ENCODE measurements at places on chromosomes 1 and 21.
A peak's percentile ranks its signal among the peaks of the same experiment; 100 is the strongest.

GRCh38 chr21:38830671-38831525 is 25.2 kb downstream of the ETS2 start:
- peak overlapping the region; percentile 5 for H3K27ac ChIP-seq
- H3K4me1 ChIP-seq: peaks cover 17% of the 10 kb centered on the region
- peaks cover 12% of the 10 kb centered on the region for H3K27me3 ChIP-seq
- no peaks in the 10 kb centered on the region for H3K36me3 ChIP-seq
- no peak overlapping the region for H3K4me3 ChIP-seq

- no peak overlapping the region for H3K27ac ChIP-seq
- no peaks in the 10 kb centered on the region for H3K4me1 ChIP-seq
- H3K4me3 ChIP-seq: no peak overlapping the region
- peaks cover 9% of the 10 kb centered on the region for H3K27me3 ChIP-seq
These were observed 29.7 kb downstream of the HSPA13 start for GRCh38 chr21:14353231-14353630.

GRCh38 chr1:100413035-100413434 is 60.7 kb downstream of the CDC14A start:
- no peaks in the 10 kb centered on the region for H3K27me3 ChIP-seq
- peaks cover 22% of the 10 kb centered on the region for H3K36me3 ChIP-seq
- ATAC-seq: no peak
- no peak overlapping the region for H3K4me3 ChIP-seq
- no peak overlapping the region for H3K27ac ChIP-seq

GRCh38 chr1:9135073-9135836 is 6.4 kb upstream of the GPR157 start:
- peak; percentile 84 for ATAC-seq
- no peaks in the 10 kb centered on the region for H3K27me3 ChIP-seq
- H3K4me1 ChIP-seq: peaks cover 36% of the 10 kb centered on the region
- peak overlapping the region; percentile 85 for H3K27ac ChIP-seq

DNA sequence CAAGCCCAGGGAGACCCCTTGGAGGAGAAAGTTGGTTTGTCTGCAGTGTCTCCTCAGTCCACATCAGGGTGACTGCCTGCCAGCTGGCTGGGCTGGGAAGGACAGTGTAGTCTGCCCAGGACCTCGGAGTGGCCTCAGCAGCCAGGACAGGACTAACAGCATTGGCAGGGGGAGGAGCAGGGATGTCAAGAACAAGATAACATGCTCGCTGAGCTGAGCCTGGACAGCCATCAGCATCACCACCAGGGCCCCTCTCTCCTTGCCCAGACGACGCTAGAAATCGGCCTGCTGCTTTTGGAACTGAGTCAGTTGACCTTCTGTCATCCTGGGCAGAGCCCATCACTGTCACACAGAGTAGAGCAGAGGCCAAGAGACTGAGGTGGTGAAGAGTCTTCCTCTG is 83.6 kb upstream of the CNTN2 start:
- no peak overlapping the region for H3K27ac ChIP-seq
- peaks cover 32% of the 10 kb centered on the region for H3K27me3 ChIP-seq
- H3K36me3 ChIP-seq: no peaks in the 10 kb centered on the region

GRCh38 chr1:100735244-100735643 is 15.7 kb downstream of the VCAM1 start:
- no peaks in the 10 kb centered on the region for H3K36me3 ChIP-seq
- no peak overlapping the region for H3K27ac ChIP-seq
- no peak overlapping the region for H3K4me3 ChIP-seq
- no peaks in the 10 kb centered on the region for H3K27me3 ChIP-seq
- ATAC-seq: no peak

DNA sequence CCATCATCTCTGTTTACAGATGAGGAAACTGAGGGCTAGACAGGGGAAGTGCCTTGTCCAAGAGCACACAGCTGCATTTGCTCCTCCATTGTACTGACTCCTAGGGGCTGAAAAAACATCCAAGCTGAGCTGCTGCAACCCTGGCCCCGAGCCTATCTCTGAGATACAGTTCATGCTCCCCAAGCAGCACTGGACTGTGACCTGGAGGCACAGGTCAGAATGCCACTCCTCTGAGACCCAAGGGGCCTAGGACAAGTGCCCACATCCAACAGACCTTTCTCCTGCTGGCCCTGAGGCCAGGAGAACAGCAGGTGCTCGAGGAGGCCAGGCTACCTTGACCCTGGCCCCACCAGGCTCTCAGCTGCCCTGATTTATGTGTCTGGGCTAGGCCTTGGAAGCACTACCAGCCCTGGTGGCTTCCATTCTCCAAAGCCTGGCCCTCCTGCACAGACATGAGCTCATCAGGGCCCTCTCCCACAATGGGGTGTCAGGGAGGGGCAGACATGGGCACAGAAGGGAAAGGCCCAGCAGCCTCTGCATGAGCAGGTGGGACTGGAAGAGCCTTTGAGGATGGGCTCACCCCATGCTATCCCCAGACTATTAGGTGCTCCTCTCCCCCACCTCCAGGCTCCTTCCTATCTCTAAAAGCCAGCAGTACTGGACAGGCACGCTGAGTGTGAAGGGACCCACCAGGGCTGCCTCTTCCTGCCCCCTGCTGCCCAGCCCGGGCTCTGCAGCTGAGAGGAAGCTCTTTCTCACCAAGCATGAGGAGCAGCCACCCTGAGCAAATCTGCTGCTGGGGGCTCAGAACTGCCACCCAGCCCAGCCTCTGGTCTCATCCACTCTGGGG is 18.8 kb downstream of the ADGRB2 start:
- peaks cover 59% of the 10 kb centered on the region for H3K4me1 ChIP-seq
- peak; percentile 42 for ATAC-seq
- no peaks in the 10 kb centered on the region for H3K27me3 ChIP-seq
- H3K27ac ChIP-seq: peak overlapping the region; percentile 81
- H3K36me3 ChIP-seq: no peaks in the 10 kb centered on the region

GRCh38 chr1:220348211-220348610 is 76.0 kb upstream of the RAB3GAP2 start:
- no peaks in the 10 kb centered on the region for H3K36me3 ChIP-seq
- H3K27me3 ChIP-seq: no peaks in the 10 kb centered on the region
- no peak overlapping the region for H3K27ac ChIP-seq
- H3K4me3 ChIP-seq: no peak overlapping the region
- ATAC-seq: no peak

DNA sequence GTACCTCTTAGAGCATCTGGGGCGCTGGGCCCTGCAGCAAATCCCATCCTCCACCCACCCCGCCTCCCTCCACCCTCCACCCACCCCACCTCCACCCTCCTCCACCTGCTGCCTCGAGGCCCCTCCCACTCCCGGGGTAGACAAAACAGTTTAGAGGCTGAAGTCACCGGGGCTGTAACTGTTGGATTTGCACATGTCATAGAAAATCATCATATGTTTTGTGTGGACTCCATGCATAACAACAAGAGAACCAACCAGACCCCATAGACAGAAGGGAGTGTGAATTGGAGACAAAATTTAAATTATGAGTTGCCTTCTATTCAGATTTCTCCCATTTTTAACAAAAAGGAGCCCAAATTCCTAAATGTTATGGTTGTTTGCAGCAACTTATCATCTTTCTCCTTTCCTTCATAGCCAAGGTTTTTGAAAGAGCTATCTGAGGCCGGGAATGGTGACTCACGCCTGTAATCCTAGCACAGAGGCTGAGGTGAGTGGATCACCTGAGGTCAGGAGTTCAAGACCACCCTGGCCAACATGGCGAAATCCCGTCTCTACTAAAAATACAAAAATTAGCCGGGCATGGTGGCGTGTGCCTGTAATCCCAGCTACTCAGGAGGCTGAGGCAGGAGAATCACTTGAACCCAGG is 28.2 kb upstream of the LGALS8 start:
- H3K27me3 ChIP-seq: peaks cover 64% of the 10 kb centered on the region
- no peak overlapping the region for H3K4me3 ChIP-seq
- no peak overlapping the region for H3K27ac ChIP-seq
- H3K4me1 ChIP-seq: no peaks in the 10 kb centered on the region

- no peak overlapping the region for H3K27ac ChIP-seq
- no peaks in the 10 kb centered on the region for H3K4me1 ChIP-seq
- no peaks in the 10 kb centered on the region for H3K27me3 ChIP-seq
- H3K4me3 ChIP-seq: no peak overlapping the region
- H3K36me3 ChIP-seq: no peaks in the 10 kb centered on the region
- no peak for ATAC-seq
These were observed 342.0 kb downstream of the SIPA1L2 start for GRCh38 chr1:232287676-232288569.

- H3K4me1 ChIP-seq: peaks cover 7% of the 10 kb centered on the region
- H3K36me3 ChIP-seq: no peaks in the 10 kb centered on the region
- no peak overlapping the region for H3K4me3 ChIP-seq
- H3K27me3 ChIP-seq: no peaks in the 10 kb centered on the region
- no peak for ATAC-seq
- H3K27ac ChIP-seq: no peak overlapping the region
These were observed 18.4 kb upstream of the CLSTN1 start for GRCh38 chr1:9842073-9842711.

- ATAC-seq: peak; percentile 88
- H3K4me3 ChIP-seq: peak overlapping the region; percentile 72
- H3K4me1 ChIP-seq: peaks cover 76% of the 10 kb centered on the region
These were observed 521 bp upstream of the NADK start for GRCh38 chr1:1778663-1779319.

DNA sequence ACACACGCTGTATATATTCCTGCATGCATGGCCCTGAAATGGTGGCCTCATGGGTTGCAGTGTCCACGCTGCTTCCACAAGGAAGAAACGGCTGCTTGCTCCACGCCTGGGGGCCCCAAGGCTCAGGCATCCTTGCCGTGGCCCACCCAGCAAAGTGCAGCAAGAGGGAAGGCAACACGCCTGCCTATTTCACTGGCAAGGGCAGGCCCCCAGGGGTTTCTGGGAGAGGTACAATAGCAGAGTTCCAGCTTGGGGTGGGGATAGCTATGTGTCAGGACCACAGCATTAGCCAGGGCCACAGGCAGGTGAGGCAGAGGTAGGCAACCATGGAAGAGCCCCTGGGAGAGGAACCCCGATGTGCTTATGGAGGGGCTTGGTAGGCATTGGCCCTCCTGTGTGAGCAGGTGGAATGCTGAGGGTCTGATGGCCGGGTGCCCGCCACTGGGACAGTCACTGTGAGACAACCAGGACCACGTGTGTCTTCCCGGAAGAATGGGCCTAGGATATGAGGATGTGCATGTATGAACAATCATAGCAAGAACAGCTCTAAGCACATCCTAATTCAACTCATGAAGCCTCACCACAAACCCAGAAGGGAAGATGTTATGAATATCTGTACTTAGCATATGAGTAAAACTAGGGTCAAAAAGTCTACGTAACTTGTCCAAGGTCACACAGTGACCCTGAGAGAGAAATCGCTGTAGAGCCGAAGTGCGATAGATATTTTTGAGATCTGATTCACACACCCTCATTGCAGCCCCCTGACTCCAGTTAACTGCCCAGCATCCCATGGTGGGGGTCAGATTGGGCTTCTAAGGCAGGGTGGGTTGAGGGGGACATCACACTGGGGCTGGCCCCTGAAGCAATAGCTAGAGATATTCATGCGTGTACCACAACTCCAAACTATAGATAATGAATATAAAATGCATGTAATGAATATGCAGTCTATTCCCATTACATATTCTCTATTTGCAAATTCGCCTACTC is 11.8 kb downstream of the TFF2 start:
- no peak overlapping the region for H3K4me3 ChIP-seq
- peak overlapping the region; percentile 9 for H3K27ac ChIP-seq
- peaks cover 11% of the 10 kb centered on the region for H3K4me1 ChIP-seq
- H3K27me3 ChIP-seq: peaks cover 41% of the 10 kb centered on the region
- H3K36me3 ChIP-seq: no peaks in the 10 kb centered on the region
